ENCODE measurements at places on chromosomes 1 and 21. TPM values are rescaled to one million over a fixed set of nuclear protein-coding genes. Genes with fewer than 3 reads are reported as not detected.

TRIM58 gene
- total RNA-seq, result not detected

LGR6 gene
- not detected for total RNA-seq

SLC9C2 gene
- total RNA-seq, result not detected

GNG4 gene
- total RNA-seq, result 11.0 TPM

ARHGEF10L gene
- 3.3 TPM for total RNA-seq

IVL gene
- total RNA-seq, result not detected

Data from A673 (cell line).